ENCODE measurements at places on chromosomes 11 and 22. TPM values are rescaled to one million over a fixed set of nuclear protein-coding genes. Genes with fewer than 3 reads are reported as not detected.

- DNase-seq = no peak
Observed at GRCh38 chr11:120271672-120272071, 31.7 kb downstream of the POU2F3 start.

GRCh38 chr22:36129071-36129470, 31.5 kb downstream of the APOL3 start:
- DNase-seq = no peak

DNA sequence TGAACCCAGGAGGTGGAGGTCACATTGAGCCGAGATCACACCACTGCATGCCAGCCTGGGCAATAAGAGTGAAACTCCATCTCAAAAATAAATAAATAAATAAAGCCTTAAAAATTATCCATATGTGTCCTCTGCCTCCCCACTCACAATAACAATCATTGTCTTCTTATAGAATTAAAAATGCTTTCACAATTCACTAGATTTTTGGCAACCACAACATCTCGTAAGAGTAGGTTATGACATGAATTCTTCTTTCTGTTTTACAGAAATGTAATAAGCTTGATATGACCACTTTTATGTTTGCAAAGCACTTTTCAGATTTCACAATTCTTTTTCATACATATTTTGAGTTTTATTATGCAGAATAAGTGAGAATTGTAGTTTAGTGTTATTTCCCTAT, 54.5 kb upstream of the HSPA8 start:
- DNase-seq = no peak

DNA sequence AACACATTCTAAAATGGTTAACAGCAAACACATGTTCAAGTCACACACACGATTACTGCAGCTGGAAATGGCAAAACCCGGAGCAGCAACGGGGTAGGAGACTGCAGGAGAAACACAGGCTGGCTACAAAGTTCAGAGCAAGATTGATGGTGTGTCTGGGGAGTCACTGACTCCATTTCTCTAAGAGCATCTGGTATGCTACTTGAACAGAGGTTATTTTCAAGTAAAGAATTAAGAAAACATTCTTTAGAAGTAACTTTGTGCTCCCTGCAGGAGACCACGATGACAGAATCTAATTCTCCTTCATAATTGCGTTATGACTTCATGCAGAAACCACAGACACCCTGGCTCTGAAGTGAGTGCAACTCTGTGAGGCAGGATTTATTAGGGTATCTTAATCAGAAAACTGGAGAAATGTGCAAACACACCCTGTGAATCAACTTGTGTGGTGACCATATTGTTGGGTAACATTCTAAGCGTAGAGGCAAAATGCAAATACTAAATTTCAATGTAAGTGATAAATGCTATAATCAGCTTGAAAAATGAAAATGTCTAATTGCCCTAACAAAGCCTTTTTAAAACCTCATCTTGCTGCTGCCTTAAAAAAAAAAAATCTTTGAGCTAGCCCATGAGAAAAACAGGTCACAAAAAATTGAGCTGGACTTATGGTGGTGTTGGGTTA, 303.0 kb downstream of the CADM1 start:
- no peak for DNase-seq

- peak; percentile 30 for DNase-seq
Observed at GRCh38 chr22:38570779-38571364, 889 bp upstream of the DMC1 start.

MUC5AC gene
- total RNA-seq = not detected

DNA sequence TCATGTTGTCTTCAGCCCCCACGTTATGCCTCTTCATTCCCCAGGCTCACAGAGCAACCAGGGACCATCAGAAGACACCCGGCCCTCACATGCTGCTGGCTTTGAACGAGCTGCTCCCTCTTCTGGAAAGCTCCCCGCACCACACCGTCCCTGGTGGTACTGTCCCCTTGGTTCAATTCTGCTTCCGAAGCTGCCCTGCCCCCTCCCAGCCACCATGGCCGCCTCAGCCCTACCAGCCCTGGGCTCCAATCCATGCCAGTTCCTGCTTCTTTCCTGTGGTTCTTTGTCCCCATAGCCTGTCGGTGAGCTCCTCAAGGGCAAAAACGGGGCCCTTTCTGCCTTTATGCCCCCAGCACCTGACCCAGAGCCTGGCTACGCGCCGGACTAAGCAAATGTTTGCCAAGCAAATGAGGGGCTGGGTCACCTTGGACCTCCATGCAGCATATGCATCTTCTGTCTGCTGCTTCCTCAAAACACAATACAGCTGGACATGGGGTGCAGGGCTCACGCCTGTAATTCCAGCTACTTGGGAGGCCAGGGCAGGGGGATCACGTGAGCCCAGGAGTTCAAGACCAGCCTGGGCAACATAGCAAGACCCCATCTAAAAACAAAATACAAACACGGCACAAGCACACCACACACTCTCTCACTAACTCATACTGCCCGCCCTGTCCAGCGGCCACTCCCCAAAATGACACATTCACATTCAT, 21.3 kb downstream of the TNKS1BP1 start:
- no peak for DNase-seq

GRCh38 chr11:104700609-104701008, 197.7 kb downstream of the CASP12 start:
- no peak for DNase-seq

DNA sequence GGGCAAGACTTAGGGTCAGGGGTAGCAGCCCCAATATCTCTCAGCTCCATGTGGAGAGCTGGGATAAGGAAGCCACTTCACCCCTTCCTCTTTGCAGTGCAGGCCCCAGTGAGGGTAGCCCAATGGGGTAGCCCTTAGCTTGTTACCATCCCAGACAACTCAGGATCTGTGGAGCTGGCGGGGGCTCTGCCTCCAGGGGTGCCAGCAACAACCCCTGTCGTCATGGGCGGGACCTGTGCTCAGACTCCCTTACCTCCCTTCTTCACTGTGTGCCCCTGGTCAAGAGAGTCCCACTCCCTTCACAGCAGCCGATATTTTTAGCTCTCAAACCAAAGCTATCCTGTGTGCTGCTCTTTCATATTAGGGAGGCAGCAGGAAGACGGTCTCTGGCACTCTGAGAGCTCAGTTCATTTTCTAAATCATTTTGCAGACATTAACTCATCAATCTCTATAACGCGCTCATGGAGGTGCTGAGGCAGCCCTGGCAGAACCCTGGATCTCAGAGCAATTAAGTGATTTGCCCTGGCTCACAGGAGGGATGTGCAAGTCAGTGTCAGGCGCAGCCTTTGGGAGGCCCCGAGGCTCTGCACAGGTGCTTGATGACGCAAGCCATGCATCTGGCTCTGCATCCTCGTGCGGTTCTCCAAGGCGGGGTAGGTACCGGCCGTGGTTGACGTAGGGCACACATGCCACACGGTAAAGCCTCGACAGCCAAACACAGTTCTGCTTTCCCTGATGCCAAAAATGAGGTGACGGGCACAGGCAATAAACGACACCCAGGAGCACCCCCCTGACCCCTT, 357.6 kb downstream of the SHANK2 start:
- no peak for DNase-seq

GRCh38 chr11:129144256-129144655, 47.9 kb downstream of the ARHGAP32 start:
- no peak for DNase-seq

DNA sequence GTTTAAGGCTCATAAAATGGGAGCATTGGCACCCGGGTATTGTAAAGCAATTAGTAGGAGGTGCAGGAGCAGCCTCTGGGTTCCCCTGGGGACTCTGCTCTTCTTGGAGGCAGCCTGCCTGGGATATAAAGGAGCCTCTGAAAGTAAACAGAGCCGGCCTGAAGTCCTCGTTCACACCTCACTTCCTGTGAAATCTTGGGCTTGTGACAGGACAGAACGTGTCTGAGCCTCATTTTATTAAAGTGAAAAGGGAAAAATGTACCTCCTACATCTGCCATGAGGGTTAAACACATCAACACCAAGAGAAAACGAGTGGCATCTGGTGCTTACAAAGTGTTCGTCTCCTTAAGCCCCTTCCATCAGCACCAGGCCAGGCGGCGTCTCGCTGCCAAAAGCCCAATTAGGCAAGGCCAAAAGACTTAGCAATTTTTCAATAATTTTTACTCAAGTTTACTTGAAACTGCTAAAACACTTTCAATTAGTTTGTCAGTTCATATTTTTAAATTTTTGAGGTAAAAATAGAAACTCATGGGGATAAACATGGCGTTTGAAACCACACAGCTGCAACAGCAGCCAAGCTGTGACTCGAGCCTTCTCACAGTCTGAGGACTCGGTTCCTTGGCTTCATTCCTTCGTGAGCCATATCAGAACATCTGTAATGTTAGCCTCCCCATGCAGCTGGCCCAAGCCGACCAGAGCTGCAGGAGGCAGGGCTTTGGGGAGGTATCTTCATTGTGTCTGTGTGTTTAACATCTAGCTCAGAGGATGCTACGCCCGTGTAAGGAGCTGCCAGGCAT, 33.6 kb downstream of the MAP6 start:
- no peak for DNase-seq

- DNase-seq = no peak
Observed at GRCh38 chr22:20448630-20449029, 11.0 kb upstream of the SCARF2 start.

DNA sequence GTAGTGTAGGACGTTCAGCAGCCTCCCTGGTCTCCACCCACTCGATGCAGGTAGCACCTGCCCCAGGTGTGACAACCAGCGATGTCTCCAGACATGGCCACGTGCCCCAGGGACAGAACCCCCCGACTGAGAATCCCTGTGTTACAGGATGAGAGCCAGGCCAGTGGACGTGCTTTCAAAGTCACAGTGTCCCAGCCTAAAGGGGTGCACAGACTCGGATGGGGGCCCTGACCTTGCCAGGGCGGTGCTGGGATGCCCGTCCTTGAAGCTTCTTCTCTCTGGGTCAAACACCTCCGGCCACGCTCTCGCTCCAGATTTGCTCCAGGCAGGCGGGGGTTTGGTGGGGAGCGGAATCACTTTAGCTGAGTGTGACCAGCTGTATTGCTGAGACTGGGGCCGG, 23.3 kb upstream of the GAL start:
- no peak for DNase-seq

MYOD1 gene
- total RNA-seq = not detected

GRCh38 chr11:76803811-76804600, 20.9 kb downstream of the TSKU start:
- DNase-seq = no peak

FAM83F gene
- under 0.01 TPM for total RNA-seq

- peak; percentile 65 for DNase-seq
Observed at GRCh38 chr11:110077831-110078325, 15.3 kb upstream of the ZC3H12C start.

ESAM gene
- total RNA-seq = 84.4 TPM

- DNase-seq = no peak
Observed at GRCh38 chr22:37556710-37557109, 3.6 kb upstream of the CDC42EP1 start.

UPK3A gene
- not detected for total RNA-seq

DNA sequence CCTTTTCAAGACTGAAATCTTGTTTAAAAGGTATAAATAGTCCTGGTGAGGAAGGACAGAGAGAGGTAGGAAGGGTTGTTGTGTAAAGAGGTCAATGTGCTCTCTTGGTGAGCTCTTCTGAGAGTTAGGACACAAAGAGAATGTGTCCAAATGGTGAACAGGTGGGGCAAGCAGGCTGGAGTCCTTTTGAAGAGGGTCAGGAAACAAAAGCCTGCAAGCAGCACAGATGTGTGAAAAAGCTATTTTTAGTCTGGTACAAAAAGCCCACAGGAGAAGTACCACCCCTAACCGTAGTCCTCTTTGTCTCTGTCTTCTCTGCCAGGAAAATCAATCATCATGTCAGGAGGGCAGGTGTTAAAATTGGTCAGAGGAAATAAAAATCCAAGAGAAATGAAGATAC, 54.4 kb upstream of the SYN3 start:
- no peak for DNase-seq

PLAAT3 gene
- total RNA-seq = 85.3 TPM

GRCh38 chr11:103537904-103538502, 428.8 kb downstream of the DYNC2H1 start:
- DNase-seq = peak; percentile 69

DNA sequence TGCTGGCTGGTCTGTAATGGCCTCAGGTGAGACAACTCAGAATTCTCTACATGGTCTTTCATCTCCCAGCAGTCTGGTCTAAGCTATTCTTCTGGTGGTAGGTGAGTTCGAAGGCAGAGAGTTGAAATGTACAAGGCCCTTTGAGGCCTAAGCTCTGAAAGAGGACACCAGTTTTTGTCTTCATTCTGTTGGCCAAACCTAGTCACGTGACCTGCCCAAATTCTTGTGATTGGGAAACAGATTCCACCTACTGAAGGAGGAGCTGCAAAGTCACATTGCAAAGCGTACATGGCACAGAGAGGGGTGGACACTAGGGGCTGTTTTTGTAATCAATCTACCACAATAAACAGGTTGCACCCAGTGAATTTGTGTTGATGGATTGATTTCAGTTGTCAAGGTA, 193.5 kb downstream of the NAV2 start:
- DNase-seq = no peak

- no peak for DNase-seq
Observed at GRCh38 chr11:105538588-105538987, 71.3 kb upstream of the GRIA4 start.

- no peak for DNase-seq
Observed at GRCh38 chr11:93133488-93134109, 64.2 kb downstream of the SLC36A4 start.

GRCh38 chr11:74694136-74694930, 36.9 kb downstream of the CHRDL2 start:
- peak; percentile 42 for DNase-seq

NUP160 gene
- total RNA-seq = 38.2 TPM

DNA sequence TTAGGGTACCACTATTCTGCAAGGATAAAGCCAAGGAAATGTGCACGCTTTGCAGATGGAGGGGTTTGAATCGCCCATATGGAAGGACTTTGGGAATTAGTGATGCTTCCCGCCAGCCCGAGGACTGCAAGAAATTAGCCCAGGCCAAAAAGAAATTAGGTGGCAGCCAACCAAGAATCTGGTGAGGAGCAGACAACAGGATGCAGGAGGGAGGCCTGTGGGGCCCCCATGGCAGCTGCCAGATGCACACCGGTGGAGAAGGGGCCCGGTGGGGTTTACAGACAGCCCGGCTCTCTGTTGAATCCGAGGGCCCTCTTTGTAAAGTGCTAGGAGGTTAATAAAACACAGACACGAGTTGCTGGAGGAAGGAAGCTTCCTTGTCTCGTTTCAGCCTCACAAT, 73.5 kb downstream of the TIMP3 start:
- no peak for DNase-seq
